ENCODE measurements at places on chromosomes 4 and X.

GRCh38 chr4:113627321-113627720, 134.2 kb downstream of the CAMK2D start:
- DNase-seq, result no peak

DNA sequence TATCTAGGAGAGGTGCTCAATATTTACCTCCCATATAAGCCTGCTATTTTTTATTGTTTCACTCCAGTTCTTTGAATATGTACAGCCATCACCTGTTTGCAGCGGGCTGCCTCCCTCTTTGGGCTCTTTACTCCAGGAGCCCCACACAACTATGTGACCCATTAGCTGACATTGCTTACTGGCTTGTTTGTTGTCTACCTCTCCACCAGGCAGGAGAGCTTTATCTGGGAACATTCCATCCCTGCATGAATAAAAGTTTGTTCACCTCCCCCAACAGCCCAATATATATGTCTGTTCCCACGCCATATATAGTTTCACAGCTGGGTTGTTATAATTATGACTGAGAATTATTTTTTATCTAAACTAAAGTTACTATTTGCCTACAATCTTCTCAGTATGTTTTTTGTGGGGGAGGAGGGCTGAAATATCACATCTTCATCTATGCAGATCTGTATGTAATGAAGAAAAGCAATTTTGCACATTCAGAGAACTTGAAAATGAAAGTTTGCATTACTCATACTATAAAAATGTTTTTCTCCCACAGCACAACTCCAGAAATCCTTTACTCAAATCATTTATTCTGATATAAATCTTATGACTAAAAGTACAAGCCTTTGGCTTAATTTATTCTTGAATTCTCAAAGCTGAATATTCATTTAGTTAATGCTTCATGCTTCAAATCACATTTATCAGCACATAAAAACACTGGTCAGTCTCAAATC, 61.2 kb upstream of the DAPP1 start:
- no peak for DNase-seq

GRCh38 chr4:60039908-60040307, 1160.2 kb upstream of the ADGRL3 start:
- DNase-seq, result no peak

DNA sequence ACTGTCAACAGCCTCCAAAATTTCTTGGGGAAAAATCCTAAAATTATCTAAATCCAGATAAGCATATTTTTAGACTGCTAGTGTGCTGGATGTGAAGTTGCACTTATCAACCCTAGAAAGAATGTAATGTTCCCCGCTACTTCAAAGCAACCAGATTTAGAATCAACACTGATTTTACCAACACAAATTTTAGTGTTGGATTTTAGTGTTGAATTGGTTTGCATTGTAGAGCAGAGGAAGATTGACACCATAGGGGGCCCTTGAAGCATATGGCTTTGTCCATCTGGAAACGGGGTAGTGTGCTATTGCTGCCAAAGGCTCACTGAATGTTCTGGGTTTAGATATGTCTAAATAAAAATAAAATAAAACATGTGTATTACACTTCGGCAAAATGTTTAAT, 126.3 kb upstream of the EMCN start:
- no peak for DNase-seq

GRCh38 chr4:98508248-98508647, 150.2 kb downstream of the TSPAN5 start:
- no peak for DNase-seq

Data from activated CD8-positive, alpha-beta memory T cell treated with anti-CD3 and anti-CD28 coated beads for 4 hours (primary cell).